ENCODE measurements at places on chromosomes 2 and 18.

DNA sequence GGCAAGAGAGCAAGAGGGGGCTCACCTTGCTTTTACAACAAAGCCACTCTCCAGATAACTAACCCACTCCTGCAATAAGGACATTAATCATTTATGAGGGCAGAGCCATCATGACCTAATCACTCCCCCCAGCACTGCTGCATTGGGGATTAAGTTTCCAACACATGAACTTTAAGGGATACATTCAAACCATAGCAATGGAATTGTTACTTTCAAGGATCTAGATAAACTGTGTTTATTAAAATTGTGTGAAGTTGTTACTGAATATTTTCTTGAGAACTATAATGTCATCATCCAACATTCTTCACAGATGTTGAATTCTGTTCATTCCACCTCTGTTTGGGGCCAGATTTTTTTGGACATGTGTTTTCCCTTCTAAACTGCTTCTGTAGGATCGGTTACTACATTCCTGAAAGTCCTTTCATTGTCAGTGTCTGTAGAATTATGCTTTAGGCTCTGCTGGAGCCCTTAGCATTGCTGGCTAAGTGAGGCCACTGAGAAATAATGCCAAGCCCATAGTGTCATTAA, 50.4 kb downstream of the SPATS2L start:
- no peak for DNase-seq

DNA sequence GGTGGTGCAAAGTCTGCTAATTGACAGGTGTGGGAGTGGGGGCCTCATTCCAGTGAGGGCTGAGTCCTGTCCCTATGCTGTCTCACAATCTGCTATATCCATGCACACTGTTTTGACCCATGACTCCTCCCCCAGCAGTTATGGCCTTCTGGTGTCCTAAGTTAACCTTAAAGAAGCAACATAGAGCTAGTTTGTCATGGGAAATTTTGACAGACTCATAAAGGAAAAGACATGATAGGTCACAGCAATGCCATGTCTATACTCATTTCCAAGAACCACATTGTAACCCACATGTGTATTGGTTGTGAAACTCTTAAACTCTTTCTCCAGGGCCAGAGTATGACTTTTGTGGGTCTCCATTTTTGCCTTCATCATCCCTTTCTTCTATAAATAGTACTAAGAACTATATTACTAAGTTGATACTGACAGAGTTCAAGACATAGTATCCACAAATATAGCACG, 78.2 kb upstream of the SLC1A4 start:
- DNase-seq: no peak

- DNase-seq: no peak
Measured at GRCh38 chr18:35289293-35289692, 736 bp downstream of the ZSCAN30 start.

DNA sequence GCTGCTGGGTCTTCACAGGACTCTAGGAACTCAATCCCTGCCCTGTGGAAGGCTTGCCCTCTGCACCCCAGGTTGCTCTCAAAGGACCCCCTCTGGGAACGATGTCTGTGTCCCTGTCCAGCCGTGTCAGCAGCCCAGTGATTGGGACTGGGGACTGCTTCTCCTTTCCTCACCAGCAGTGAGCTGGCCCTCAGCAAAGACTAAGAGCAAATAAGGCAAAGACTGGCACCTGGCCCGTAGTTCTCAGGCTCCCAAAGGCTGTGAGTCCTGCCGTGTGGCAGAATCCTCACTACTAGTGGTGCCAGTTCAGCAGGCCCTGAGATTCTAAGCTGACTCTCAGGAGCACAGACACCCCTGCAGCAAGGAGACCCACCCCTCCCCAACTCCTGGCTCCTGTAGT, 47.8 kb downstream of the TMEM163 start:
- DNase-seq: no peak

DNA sequence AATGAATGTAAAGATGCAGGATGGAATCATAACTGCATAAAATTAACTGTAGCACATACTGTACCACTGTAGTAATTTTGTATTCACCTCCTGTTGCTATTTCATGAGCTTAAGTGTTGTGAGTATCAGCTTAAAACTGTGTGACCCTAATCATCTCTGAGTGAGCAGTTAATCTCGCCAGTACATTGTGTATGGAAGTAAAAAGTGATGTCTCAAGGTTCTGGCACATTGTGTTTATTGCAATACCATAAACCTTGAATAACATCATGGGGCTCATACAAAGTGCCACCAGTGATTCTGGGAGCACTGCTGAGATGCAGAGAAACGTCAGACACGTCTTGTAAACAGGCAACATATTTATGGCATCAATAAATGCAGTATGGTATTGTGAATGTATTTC, 124.5 kb downstream of the PMAIP1 start:
- DNase-seq: no peak

DNA sequence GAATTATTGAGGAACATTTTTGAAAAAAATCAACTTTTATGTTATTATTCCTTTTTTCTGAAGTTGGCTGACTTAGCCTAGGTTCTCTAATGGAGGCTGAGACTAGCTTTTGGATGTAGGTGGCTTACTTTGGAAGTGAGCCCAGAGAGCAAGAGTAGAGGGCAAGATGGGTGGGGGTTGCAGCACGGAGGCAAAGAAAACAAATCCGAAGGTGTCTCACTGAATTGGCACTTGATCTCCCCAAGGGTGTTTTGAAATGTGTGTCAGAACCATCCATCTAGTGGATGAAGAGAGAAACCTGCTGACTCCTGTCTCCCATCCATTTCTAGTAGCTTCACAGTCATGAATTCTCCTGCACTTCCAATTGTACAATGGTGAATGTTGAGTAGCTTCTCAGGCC, 390.7 kb downstream of the TMEM182 start:
- no peak for DNase-seq

DNA sequence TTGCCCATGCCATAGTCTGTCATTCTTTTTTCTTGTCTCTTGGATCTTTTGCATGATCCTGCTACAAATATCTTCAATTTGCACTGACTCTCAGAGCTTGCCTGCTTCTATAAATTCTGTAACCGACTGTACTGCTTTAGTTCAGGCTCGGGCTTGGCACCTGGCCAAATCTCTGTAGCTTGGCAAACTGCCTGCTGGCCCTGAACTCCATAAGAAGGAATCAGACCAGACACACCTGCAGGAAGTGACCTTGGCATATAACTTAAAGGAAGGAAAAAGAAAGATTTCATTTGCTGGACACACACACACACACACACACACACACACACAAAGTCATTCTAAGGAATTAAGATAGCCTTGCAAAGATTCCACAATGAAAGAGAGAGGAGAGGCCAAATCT, 291.2 kb upstream of the DDX18 start:
- DNase-seq: no peak

GRCh38 chr2:76450024-76450475, 739.3 kb upstream of the GCFC2 start:
- no peak for DNase-seq

DNA sequence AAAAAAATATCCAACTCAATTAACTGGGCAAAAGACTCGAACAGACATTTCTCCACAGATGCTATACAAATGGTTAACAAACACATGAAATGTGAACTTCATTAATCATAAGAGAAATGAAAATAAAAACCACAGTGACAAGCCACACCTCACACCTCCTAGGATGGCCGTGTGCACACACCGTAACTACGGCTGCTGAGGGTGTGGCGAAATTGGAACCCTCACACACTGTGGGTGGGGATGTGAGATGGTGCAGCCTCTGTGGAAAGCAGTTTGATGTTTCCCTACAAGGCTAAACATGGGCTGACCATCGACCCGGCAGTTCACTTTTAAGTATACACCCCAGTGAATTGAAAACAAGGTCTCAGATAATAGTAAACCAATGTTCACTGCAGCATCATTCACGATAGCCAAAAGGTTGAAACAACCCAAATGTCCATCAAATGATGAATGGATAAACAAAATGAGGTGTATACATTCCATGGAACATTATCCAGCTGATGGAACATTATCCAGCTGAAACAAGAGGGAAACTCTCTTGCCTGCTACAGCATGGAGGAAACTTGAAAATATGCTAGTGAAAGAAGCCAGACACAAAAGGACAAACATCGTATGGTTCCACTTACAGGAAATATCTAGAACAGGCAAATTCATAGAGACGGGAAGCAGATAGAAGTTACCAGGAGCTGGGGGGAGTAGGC, 32.2 kb downstream of the ZAP70 start:
- peak; percentile 47 for DNase-seq

DNA sequence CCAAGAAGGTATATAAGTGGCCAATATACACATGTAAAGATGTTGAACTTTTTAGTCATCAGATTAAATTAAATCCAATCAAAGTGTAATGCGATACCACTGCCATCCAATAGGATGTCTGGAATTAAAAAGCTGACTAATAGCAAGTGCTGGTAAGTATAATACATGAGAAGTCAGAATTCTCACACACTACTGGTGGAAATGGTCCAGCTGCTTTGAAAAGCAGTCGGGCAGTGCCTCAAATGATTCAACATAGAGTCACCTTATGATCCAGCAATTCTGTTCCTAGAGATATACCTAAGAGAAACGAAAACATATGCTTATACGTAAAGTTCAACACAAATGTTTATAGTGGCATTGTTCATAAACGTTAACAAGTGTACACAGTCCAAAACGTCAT, 124.1 kb upstream of the MYT1L start:
- no peak for DNase-seq

- DNase-seq: no peak
Measured at GRCh38 chr2:235255693-235256092, 238.2 kb upstream of the AGAP1 start.

DNA sequence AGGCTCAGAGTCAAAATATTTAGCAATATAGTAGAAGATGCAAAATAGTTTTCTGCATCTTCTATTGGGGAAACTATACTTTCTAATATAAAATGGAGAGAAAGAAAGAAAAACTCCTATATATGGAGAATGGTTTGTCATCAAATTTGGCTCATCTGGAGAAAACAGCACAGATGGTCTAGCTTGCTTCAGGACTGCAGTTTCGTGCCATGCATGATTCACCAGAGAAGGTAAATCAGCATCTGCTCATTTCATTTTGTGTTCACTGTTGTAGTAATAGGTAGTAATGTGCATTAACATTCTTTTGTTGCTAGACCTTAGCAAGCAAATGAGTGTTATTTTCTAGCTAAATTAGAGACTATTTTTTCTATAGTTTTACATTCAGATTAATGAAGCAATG, 179.0 kb downstream of the ASXL3 start:
- no peak for DNase-seq

DNA sequence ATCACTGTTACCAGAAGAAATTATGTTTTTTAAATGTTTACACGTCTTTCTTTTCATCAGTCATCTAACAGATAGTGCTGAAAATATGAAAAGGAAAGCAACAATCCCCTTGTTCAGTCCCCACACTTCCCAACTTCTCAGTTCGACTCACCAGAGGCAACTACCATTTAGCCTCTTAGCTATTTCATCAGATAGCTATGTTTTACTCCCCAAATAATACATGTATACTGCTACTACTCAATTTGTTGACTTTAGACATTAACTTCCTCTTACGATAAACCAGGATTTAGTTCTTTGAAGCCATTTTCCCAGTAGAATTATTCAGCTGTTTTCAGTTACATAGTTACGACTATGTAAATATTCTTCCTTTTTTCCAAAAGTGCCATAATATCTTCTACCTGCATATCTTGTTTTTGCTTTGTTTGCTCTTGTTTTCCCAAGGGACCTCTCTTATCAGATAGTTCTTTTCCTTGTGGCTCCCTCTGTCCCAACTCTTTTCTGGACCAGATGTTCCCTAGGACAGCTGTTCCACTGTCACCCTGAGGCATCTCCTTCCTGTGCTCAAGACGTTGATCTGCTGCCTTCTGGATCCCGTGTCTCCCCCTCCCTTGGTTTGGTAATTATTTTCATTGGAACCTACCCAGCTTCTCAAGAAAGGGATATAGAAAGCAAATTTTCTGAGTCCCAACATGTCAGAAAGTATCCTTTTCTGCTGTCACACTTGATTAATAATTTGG, 289.3 kb upstream of the TANK start:
- no peak for DNase-seq

DNA sequence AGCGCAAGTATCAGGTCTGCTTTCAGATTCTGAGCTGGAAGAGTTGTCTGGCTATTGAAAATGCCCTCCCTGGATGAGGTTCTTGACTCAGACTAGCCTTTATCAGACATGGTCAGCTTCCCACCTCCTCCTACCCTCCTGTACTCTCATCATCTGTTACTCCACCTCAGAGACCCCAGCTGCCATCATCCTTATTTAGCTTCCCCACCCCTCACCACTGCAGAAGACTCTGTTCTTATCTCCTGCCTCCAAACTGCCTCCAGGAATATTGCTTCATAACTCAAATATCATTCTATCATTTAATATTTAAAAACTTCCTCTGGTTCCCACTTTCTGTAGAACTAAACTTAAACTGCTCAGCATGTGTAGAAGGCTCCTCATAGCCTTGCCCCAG, 31.1 kb upstream of the PPP3R1 start:
- no peak for DNase-seq

All from T-cell (primary cell).